BJ (cell line): ENCODE measurements at places on chromosomes 4 and X. TPM values are rescaled to one million over a fixed set of nuclear protein-coding genes. Genes with fewer than 3 reads are reported as not detected.

DNA sequence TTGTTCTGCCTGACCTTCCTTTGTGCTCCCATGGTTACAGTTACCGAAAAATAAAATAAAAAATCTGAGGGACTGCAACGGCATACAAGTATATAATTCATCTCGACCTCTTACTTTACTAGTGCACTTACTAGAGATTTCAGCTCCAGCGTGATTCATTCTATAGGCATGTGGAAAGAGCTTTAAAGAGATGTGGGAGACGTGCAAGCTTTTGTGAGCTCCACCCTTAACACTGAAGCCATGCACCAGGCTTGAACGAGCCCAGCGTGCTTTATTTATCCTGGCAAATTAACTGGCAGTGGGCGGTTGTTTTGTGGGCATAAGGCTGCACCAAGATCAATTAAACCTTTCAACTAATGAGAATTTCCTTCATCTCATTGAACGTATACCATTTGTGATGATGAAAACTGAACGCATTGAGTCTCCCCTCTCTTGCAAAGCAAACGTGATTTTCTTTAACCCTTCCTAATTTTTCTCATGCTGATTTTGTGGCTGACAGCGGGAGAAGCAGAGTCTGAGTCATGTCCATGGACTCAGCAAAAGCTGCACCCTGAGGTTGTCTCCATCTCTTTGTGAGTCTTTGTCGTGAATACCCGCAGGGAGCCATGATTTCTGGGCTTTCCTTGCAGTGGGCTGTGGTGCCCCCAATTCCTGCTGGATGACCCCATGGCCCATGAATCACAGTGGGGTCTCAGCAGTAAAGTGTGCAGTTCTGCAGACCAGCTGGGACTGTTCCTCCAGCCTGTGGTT lies 60.1 kb downstream of the MXRA5 start:
- DNase-seq: peak; percentile 64

GRCh38 chrX:101274198-101274597 lies 16.9 kb downstream of the TAF7L start:
- no peak for DNase-seq

The SRPK3 gene
- polyA plus RNA-seq: 0.44 and 1.1 TPM in 2 replicates

DNA sequence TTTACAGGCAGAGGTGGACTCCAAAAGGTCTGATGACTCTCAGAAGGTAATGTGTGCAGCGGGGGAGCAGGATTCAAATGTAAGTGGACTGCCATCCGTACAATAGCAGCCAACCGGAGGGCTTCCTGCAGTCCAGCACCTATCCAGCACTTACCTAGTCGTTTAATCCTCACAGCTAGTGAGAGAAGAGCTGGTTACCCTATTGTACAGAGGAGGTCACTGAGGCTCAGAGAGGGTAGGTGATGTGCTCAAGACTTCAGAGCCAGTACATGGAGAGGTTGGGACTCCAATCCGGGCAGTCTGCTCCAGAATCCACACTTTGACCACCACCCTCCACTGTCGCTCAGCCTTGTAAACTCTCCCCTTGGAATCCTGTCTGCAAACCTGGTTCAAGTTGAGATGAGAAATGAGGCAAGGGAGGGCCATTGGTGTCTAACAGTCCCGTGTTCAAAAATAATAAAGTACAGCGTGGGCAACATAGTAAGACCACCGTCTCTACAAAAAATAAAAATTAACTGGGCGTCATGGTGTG lies 22.5 kb upstream of the JAKMIP1 start:
- no peak for DNase-seq

The RFC1 gene
- 18.1 and 32.6 TPM in 2 replicates for polyA plus RNA-seq

DNA sequence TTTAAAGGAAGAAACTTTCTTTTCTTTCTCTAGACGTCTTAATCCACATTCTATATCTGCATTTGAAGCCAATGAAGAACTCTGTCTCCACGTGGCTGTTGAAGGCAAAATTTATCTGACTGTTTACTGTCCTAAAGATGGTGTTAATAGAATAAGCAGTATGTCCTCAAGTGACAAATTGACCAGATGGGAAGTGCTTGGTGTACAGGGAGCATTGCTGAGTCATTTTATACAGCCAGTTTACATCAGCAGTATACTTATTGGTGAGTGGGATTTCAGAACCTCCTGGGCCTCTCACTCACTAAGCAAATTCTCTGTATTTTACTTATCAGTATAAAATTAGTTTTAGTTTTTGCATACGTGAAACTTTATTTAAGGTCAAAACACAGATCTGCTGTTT lies 33.7 kb downstream of the ADAD1 start:
- peak; percentile 1 for DNase-seq

DNA sequence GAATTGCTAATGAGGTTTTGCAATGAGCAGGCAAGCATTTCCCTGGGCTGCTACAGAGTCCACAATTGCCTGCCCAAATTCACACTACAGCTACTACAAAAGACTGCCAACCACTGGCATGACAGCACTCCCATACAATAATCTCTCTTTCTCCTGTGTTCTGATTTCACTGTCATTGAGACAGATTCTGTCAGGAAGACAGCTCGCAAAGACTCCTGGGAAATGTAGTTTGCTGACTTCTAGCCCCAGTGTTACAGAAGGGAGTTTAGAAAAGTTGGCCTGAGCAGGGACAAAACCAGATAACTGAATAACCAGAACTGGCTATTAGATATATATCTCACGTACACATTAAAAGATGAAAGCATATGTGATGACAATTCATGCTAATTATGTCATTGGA lies 1231.3 kb upstream of the PRKX start:
- DNase-seq: no peak

The TSPAN7 gene
- polyA plus RNA-seq: not detected in 2 replicates

The MYL5 gene
- polyA plus RNA-seq: 21.6 and 24.4 TPM in 2 replicates

DNA sequence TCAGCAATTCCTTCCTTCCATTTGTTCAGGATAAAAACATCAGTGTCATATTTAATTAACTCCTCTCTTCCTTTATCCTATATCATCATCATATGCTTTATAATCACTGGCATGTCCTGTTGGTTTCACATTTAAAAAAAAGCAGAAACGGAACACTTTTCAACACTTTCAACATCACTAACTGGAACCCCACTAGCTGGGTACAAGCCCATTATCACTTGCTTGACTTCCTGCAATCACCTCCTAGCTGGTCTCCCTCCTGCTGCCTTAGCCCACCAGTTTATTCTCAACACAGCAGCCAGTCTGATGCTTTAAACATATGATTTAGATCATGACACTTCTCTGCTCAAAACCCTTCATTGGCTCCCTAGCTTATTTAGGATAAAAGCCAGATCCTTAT lies 116.4 kb upstream of the LSM6 start:
- no peak for DNase-seq

GRCh38 chr4:109588176-109588575 lies 28.1 kb downstream of the MCUB start:
- no peak for DNase-seq

DNA sequence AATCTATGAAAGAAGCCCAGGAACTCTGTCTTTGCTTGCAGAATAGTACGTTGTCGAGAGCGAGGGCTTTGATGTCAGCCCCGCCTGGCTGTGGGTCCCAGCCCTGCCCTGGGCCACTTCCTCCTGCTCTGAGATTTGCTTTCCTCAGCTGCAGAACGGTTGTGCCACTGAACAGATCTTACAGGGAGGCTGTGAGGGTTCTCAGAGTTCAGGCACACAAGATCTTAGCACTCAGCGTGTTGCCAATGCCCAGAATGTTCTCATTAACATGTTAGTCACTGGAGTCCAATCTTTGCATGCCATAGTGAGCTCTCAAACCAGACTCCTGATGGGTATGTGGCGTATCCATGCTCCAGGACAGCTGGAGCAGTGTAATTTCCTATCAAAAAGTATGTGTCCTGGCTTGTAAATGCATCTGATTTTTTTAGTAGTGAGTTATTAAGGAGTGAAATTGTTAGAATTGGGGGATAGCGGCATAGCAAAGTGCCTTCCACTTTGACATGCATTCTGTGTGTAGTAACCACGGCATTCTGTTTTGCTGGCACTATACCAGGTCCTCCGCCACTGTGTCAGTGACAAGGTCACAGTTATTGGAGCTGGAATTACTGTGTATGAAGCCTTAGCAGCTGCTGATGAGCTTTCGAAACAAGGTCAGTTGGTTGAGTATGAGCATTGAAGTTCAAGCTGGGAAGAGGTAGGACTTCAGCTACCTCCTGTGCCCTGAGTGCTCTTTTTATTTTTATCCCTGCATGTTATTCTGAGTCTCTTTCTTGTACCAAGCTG lies 31.6 kb downstream of the TKTL1 start:
- no peak for DNase-seq
